ENCODE measurements at places on chromosomes 1 and 21. TPM values are rescaled to one million over a fixed set of nuclear protein-coding genes. Genes with fewer than 3 reads are reported as not detected.
A peak's percentile ranks its signal among the peaks of the same experiment; 100 is the strongest.

DNA sequence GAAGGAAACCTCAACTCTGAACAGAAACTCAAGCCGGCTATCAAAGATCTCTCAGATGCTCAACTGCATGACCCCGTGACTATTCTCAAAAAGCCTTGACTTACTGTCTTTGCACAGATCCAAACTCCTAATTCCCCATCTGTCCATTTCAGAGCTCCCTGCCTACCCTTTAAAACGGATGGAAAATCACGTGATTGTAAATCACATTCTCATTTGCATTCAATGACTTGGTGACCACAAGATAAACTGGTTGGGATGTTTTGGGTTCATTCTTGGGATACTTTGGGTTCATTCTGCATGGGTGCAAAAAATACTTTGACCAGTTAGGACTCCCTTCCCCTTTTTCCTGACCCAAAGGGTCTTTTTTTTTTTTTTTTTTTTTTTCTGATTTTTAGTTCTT is 41.3 kb upstream of the RUNX1 start:
- no peak for DNase-seq

GRCh38 chr1:245878585-245878984 is 628.5 kb downstream of the SMYD3 start:
- peak; percentile 65 for DNase-seq

The ATAD3A gene
- 22.2 TPM for total RNA-seq

The DNM3 gene
- total RNA-seq: 1.1 TPM

The IL12RB2 gene
- not detected for total RNA-seq

The MCOLN2 gene
- not detected for total RNA-seq

GRCh38 chr1:206967096-206967849 is 3.0 kb downstream of the FCAMR start:
- no peak for DNase-seq

GRCh38 chr1:231419738-231420298 is 2.3 kb downstream of the EGLN1 start:
- DNase-seq: peak; percentile 26

The KRTAP7-1 gene
- total RNA-seq: not detected
